ENCODE measurements at places on chromosomes 11 and 22.
A peak's percentile ranks its signal among the peaks of the same experiment; 100 is the strongest.

DNA sequence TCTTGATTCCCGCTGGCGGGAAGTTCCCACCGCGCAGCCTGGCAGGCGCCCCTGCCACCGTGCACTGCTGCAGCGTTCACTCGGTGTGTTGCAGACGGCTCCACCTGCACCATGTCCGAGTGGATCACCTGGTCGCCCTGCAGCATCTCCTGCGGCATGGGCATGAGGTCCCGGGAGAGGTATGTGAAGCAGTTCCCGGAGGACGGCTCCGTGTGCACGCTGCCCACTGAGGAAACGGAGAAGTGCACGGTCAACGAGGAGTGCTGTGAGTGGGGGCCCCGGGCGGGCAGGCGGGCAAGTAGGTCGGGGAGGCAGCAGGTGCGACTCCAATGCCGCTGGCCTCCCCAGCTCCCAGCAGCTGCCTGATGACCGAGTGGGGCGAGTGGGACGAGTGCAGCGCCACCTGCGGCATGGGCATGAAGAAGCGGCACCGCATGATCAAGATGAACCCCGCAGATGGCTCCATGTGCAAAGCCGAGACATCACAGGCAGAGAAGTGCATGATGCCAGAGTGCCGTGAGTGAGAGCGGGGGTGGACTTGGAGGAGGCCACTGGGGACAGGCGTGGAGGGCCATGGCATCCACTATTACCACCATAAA is 99.7 kb downstream of the RRAS2 start:
- DNase-seq = peak; percentile 2

- no peak for DNase-seq
Observed at GRCh38 chr11:46386005-46386578, 4.6 kb downstream of the MDK start.

DNA sequence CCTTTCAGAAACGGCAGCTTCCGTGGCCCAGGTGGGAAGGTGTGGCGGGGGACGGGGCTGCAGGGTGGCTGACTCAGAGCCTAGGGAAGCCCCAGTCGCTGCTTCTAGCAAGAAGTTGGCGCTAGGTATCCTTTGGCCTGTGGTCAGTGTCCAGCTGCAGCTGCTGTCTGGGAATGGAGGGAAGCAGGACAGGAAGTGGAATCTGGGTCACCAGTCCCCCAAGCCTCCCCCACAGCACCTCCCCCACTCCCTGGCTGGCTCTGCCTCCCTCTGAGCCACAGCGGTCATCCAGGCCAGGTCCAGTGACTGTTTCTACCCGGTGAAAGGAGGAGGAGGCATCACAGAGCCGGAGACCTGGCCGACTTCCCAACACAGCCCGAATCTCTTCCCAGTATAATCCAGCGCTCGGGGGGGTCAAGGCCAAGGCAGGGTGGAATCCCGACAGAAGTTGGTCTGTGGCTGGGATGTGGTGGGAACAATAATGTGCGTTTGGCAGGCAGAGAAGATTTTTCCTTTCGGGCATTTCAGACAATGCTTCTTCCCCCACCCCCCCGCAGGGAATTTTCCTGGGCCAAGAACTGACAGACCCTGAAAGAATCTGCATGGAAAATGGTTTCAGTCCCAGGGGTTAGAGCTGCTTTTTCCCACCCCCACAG is 45.1 kb downstream of the C11orf96 start:
- DNase-seq = no peak

GRCh38 chr11:87020336-87020735 is 17.4 kb upstream of the TMEM135 start:
- no peak for DNase-seq

- peak; percentile 88 for DNase-seq
Observed at GRCh38 chr22:50305923-50306566, 1.4 kb downstream of the PLXNB2 start.

- DNase-seq = no peak
Observed at GRCh38 chr22:28438183-28438768, 241.4 kb downstream of the TTC28 start.

All from DMS153 (cell line).